Activated CD4-positive, alpha-beta memory T cell treated with anti-CD3 and anti-CD28 coated beads, Interleukin-2, amount 10 ng/mL, durations not matched to agents 7 days and 5 days (primary cell): ENCODE measurements at places on chromosomes 3 and 15. TPM values are rescaled to one million over a fixed set of nuclear protein-coding genes. Genes with fewer than 3 reads are reported as not detected.

Gene SEMA3B
- total RNA-seq: 0.38 TPM

Gene ANKRD34C
- total RNA-seq: not detected

Gene DISP2
- 0.18 TPM for total RNA-seq

Gene RAD51
- 50.9 TPM for total RNA-seq

Gene MYZAP
- total RNA-seq: 0.18 TPM

Gene DLG1
- total RNA-seq: 58.2 TPM

Gene RABL3
- total RNA-seq: 24.7 TPM

Gene LCMT2
- 8.9 TPM for total RNA-seq

Gene TRPC1
- 3.0 TPM for total RNA-seq

Gene RHOV
- total RNA-seq: not detected

Gene OCA2
- total RNA-seq: not detected

Gene RTP3
- not detected for total RNA-seq

Gene EHD4
- total RNA-seq: 25.3 TPM

Gene APBA2
- 0.81 TPM for total RNA-seq

Gene BTBD1
- 55.0 TPM for total RNA-seq

Gene MORC1
- not detected for total RNA-seq

Gene IMPG2
- 0.18 TPM for total RNA-seq

Gene ZMYND10
- 1.7 TPM for total RNA-seq

Gene SPSB4
- not detected for total RNA-seq

Gene SETD5
- total RNA-seq: 111 TPM

Gene ARRDC4
- total RNA-seq: 0.13 TPM

Gene GPR62
- total RNA-seq: not detected

Gene ANKRD63
- total RNA-seq: not detected

Gene ZNF860
- total RNA-seq: 0.08 TPM

Gene FAM227B
- 3.7 TPM for total RNA-seq

Gene RPS27L
- 171 TPM for total RNA-seq
